K562 (cell line): ENCODE measurements at places on chromosomes 11 and 22.
A peak's percentile ranks its signal among the peaks of the same experiment; 100 is the strongest.

DNA sequence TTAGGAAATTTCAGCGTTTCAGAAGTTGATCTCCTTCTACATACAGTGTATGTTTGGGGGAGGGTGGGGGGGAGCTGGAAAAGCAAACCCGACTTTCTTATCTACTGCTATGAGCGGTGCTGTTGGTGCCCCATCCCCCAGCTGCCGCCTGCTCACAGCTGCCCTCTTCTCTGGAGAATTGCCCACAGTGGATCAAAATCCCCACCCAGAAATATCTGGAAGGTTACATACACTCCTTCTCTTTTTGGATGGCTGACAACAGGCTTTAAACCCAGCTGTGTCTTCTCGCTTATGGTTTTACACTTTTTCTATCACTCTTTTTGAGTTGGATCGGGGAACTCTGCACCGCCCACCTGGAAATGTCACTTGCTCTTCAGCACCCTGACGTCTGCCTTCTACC, 56.4 kb downstream of the DHCR7 start:
- DNase-seq, result no peak

GRCh38 chr11:31798554-31799434, 12.3 kb downstream of the PAX6 start:
- no peak for DNase-seq

DNA sequence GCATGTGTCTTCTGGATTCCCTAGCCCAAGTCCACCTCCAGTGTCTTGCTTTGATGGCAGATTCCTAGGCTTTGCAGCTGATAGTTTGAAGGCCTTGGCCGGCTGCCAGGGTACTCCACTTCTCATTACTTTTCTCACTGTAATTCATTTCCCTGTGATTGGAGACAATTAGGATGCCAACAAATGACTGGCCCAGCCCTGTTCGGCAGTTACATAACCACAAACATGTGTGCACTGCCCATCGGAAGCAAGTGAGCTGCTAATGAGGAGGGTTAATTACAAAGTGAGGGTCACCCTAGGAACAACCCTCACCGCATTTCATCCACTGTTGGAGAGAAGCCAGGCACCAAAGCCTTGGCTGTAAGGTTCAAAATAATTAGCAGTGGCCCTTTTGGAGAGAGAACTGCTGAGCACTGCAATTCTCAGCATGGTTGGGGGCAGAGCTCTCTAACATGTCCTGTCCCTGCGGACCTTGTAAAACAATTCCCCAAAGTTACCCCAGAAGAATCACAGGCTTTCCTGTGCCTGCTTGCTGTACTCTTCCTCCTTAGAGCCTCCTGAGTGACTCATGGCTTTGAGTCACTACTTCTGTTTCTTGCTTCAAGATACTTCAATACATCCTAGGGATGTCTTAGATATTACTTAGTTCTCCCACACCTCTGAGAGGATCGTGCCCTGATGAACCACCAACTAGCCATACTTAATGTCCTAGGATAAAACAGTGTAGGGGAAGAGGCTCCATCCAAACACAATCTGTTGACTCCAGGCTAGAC, 109.7 kb upstream of the GALNT18 start:
- DNase-seq, result no peak

DNA sequence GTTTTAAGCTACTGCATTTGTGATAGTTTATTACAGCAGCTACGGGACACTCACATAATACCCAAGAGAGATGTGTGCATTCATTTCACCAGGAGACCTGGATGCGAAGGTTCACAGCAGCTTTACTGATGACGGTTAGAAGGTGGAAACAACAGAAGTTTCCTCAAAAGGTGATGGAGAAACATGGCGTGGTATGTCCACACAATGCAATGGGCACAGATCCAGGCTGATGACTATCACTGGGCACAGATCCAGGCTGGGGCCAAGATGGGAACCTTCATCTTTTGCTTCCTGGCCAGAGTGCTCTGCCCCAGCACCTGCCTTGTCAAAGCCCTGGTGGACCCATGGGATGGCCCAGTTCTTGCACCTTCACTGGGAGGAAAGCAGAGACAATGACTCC, 30.6 kb upstream of the RFPL3 start:
- no peak for DNase-seq

- no peak for DNase-seq
These were observed 17.6 kb downstream of the TTC12 start for GRCh38 chr11:113332023-113332422.

DNA sequence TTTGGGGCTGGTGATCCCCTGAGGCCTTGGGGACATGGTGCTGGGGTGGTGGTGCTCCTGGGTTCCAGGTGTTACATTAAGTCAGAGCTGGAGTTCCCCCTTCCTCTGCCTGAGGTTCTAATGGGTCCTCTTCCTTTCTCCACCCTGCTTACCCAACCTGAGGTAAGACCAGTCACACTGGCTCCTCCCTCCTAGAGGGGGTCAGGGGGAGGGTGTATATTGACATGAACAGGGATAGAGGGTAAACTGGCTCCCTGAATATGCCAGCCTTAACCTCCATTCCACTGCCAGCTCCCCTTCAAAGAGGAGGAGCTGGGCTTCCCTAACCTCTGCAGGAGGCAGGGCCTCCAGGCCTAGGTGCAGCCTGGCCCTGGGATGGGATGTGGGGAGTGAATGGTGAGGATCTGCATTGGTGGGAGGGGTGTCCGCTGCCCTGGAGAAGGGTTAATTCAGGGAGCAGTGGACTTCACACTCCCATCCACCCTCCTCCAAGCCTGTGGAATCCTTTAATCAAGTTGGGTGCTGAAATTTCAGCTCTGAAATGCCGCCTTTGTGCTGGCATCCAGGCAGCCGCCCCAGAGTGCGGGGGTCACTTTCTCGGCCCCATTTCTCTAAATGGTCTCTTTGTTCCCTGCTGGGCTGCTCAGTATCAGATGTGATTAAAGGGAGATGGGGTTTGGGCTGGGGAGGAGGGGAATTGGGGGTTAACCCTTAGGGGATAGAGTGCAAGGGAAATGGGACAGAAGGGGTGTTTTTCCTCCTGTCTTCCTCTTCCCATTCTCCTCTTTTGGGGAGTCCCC, 15.2 kb downstream of the POLR2F start:
- no peak for DNase-seq

- no peak for DNase-seq
These were observed 104.3 kb upstream of the BLID start for GRCh38 chr11:122220321-122220720.

DNA sequence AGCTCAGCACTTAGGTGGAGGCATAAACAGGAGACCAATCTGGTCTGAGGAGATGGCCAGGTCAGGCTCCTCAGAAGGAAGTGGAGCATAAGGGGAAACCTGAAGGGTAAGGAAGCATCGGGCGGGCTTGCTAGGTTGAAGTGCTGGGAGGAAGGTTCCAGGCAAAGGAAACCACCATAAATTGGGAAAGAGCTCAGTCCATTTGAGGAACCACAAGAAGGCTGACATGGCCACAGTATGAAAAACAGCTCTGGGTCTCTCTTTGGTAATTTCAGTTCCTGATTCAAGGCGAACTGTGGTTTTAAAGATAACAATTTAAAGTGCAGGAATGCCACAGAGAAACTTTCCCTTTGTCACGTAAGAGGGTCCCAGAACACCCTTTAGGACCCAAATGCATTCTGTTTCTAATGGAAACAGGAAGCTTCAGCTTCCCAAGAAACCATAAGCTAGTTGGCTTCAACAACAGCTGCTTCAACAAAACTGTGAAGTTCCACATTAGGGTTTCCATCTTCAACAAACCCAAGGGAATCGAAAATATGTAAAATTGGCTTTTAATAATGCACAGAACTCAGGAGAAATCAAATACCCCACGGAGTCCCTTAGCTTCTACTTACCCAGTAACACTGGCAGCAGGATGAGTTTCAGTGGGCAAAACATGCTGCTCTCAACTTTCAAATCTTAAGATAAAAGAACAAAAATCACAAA, 10.4 kb downstream of the JAML start:
- DNase-seq, result no peak

- DNase-seq, result peak; percentile 5
These were observed 34.5 kb upstream of the ANO3 start for GRCh38 chr11:26297189-26297975.

- DNase-seq, result no peak
These were observed 50.7 kb downstream of the CSF2RB start for GRCh38 chr22:36964106-36964505.
